NCI-H2107 (cell line): ENCODE measurements at places on chromosomes 6 and 20.

DNA sequence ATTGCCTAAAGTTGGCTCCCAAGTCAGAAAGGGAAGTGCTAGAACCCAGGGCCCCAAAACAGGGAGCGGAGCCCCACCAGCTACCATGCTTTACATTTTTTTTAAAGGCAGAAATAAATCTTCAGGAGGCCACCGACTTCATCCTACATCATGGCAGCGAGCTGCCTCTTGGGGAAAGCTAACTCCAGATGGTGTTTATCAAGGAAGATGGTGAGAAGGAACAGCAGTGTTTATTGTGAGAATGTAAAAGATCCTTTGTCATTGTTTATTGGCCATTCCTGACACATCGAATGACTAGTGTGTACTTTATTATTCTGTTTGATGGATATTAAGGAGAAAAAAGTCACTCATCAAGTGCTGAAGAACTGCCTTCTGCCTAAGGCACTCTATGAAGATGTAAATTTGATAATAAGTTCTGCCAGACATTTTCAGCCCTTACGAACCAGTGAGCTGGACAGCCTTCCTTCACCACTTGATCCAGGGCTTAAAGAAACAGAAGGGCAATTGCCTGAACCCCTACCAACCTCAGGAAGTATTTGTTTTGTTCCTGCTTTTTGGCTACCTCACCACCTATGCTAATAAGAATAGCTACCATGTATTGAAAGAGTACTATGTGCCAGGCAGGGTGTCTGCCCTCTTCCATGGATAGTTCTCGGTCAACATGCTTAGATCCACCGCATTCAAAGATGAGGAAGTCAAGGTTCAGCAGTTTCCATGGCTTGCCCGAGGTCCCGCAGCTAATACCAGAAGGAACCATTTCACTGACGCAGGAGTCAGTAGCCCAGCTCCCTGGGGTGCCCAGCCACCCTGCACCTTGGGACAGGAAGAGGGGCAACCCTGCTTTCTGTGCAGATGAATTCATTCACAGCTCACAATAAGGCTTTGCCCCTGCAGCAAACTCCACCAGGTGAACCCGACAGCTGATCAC lies 194.7 kb upstream of the RREB1 start:
- DNase-seq, result no peak

- DNase-seq, result no peak
These were observed 12.0 kb downstream of the PANK2 start for GRCh38 chr20:3901028-3901705.

DNA sequence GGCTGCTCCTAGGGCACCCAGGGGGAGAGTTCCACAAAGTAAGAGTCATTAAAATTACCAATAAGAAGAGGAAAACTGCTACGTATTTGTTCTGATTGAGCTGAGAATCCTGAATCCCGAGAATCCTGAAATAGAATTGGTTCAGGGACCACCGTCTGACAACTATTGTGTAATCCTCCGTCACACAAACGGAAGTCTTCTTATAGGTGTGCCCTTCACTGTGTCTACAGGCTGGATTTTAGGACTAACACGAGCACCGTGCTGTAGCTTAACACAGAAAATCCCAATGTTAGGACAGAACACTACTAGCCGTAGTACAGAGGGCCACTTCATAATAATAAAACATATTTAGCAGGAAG lies 50.6 kb upstream of the RNF182 start:
- no peak for DNase-seq

DNA sequence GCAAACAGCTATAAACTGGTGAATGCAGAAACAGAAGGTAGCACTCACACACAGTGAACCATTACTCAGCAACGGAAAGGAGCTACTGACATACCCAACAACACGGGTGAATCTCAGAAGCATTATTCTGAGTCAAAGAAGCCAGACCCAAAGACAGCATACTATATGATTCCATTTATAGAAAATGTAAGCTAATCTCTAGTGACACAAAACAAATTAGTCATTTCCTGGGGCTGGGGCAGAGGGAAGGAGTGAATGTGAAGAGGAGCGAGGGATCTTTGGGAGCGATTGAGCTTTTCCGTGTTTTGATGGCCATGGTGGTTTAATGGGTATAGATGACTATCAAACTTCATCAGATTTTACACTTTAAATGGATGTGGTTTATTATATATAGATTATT lies 614.6 kb downstream of the DHX35 start:
- DNase-seq, result no peak

DNA sequence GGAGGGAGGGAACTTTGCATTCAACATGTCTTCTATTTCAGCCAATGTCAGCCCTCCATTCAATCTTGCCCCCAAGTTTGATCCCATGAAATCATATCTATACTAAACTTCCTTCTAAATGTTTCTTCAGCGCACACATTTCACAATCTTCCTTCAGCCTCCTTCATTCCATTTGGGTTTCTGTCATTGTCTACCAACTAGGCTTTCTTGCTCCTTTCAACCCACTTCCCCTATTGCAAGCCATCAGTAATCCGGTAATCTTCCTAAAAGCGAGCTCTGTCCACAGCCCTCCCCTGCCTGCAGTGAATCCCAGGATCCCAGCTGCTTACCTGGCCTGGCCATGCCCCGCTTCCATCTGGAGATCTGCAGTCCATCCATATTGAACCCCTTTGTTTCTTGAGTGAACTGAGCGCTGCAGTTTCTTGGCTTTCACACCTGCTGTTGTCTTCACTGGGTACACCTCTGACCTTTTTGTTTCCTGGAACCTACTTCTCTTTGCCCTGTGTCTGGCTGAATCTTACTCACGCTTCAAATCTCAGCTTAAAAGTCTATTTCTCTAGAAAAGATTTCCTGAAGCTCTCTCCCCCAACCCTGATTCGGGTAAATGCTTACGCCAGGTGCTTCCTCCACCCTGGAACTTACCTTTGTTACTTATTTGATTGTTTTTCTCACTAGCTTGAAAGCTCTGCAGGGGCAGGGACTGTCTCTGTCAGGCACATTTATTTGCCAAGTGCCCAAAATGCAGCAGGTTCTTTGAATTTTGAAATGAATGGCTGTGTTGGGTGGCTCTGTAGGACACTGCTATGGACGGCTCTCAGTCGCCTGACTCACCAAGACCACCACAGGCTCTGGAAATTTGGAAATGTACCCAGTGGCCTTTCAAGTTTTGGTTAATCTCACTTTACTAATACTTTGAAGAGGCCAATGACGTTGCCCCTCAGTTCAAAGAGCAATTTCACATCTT lies 50.3 kb downstream of the ADTRP start:
- DNase-seq, result no peak

DNA sequence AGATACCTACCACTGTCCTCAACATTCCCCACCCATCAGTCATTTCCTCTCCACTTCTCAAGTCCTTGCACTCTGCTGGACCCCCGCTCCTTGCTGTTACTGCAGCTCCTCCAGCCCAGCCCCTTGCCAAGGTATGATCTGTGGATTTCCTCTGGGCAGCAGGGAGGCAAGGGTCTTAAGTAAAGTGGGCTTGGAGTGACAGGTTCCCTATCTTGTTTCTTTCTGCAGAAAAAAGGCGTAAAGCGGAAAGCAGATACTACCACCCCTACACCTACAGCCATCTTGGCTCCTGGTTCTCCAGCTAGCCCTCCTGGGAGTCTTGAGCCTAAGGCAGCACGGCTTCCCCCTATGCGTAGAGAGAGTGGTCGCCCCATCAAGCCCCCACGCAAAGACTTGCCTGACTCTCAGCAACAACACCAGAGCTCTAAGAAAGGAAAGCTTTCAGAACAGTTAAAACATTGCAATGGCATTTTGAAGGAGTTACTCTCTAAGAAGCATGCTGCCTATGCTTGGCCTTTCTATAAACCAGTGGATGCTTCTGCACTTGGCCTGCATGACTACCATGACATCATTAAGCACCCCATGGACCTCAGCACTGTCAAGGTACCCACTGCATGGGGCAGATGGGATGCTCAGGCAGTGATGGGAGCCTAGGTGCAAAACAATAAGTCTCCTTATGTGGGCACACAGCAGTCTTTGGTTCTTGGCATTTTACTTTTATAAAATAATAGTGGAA lies 8.1 kb downstream of the BRD2 start:
- DNase-seq, result no peak

- no peak for DNase-seq
These were observed 1.5 kb downstream of the NELFCD start for GRCh38 chr20:58982406-58983114.

- no peak for DNase-seq
These were observed 71.4 kb downstream of the ADGB start for GRCh38 chr6:146670161-146670560.

- no peak for DNase-seq
These were observed 396 bp downstream of the RNASET2 start for GRCh38 chr6:166955865-166956443.

DNA sequence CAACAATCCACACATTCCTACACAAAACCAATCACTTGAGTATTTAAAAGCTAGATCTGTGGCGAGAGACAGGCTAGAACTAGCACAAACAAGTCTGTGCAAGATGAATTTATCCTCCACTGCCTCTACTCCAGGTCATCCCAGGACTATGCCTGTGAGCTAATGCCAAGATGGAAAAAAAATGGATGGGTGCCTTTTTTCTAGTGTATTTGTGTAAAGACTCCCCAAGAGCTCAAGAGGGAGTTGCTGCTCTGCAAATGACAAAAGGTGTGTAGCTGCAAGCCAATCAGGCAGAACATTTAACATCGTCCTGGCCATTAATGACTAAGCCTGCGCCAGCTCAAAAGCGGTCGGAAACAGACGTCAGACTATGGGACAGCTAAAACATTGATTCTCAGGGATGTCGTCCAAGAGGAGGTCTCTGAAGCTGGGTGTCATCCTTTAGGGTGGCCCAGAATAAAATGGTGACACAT lies 21.9 kb downstream of the ATXN1 start:
- no peak for DNase-seq
